DMS 273 treated with DMSO at 0.1 percent for 48 hours (cell line): ENCODE measurements at places on chromosomes 11 and 22.

DNA sequence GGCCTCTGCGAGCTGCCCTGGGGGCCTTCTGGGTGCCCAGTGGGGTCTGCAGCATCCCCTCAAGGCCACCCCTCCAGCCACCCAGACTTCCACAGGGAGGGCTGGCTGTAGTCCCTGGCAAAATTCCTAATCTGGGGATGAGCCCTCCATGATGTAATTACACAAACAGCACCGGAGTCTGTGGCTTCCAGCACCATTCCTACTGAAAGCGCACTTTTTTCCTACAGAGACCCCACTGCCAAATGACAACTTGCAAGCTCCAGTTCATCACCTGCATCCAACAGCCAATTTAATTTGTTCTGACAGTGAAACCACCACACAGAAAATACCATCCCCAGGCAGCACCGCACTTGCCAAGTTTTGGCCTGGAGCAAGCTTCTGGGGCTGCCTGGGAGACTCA, 70.4 kb downstream of the TRMU start:
- DNase-seq = no peak

DNA sequence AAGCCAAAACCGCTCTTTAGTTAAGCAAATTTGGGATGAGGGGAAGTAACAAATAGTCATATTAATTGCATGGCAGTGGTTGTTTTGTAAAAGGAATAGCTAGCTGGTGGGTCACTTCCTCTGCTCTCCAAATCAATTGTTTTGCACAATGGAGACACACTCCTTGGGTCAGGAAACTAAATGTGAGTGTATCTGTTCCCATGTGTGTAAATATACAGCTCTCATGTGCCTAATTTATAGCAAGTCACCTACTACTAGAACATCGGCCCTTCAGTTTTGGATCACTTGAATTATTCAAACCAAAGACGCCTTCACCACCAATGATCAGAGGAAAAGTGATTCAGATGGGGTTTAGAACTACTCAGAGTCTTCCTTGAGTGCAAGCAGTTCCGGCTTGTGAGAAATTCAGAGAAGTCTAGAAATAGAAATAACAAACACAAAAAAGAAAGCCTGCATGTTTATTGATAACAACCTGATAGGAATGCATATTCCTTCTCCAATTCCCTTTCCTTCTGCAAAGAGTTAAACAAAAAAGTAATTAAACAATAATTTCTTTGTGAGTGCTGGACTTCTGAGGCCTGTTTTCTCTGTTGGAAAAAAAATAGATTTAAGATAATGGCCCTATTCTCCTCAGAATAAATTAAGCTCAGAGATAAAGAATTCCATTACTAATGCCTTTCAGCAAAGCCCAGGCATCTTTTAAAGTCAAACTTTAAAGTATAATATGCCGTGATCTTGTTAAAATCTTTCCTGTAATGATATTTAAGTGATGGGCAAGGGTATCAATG, 100.4 kb downstream of the KIRREL3 start:
- DNase-seq = no peak

DNA sequence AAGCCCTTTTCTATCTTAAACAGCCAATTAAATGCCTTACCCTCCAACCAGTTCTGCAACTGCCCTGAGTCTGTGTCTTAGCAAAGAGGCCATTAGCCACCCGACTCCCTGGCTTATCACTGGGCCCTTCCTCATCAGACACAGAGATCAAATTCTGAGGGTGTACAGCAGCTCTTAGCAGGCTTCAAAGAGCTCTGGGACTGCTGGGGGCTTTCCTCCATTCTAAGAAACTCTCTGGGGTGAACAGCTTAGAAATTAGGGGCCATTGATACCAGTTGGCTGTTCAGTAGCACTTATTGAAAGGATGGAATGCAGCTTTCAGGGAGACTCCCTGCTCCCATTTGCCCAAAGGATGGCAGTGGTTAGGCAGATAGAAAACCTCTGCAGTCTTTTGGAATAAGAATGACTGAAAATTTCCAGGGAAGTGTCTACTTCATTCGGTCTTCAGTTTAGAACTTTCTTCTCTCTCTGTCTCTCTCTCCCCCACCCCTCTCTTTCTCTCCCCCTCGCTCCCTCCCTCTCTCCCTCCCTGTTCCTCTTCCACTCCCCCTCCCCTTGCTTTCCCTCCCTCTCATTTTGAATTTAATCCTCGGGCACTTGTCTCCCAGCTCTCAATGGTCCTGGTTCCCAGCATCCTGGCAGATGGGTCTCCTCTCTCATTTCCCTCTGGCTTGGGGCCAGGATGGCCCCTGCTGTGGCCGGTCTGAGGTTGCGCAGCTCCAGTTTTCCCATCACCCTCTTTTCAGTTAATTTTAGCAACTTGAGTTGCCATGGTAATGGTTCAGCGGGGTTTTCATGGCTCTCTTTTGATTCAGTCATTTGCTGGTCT, 76.4 kb downstream of the COMMD9 start:
- peak; percentile 6 for DNase-seq

- no peak for DNase-seq
These were observed 388.6 kb downstream of the MN1 start for GRCh38 chr22:27412866-27413445.

- DNase-seq = no peak
These were observed 6.5 kb upstream of the CSTPP1 start for GRCh38 chr11:46930089-46930488.

GRCh38 chr11:11313902-11314692, 39.0 kb downstream of the CSNK2A3 start:
- no peak for DNase-seq

GRCh38 chr22:25933158-25933788, 191.3 kb downstream of the MYO18B start:
- no peak for DNase-seq

DNA sequence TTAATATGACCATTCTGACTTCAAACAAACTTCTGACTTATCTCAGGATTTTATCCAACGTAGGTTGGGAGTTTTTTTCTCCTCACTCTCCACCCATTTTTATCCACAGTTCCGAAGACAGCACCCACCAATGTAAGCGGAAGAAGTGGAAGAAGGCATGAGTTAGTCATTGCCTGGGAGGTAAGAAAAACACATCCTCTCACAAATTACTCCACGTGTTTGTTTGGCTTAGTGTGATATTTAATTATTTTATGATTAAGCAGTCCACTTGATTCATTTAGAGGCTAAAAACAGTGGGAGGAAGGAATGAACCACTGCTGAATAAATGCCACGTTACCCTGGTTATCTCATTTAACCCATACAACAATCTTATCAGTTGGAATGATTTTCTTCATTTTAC, 389.6 kb upstream of the ARHGAP42 start:
- no peak for DNase-seq

DNA sequence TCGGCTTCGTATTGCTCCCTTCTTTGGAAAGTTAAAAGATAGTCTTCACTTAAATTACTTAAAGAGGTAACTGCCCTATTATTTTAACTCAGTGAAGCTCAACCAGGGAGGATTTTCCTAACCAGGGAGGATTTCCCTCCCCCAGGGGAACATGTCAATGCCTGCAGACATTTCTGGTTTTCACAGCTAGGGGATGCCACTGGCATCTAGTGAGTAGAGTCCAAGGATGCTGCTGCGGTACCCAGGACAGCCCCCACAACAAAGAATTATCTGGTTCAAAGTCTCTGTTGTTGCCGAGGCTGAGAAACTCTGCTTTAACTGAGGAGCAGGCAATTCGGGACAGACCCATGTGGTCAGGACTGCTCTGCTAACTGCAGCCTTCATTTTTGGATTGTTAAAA, 82.2 kb downstream of the DEPDC5 start:
- no peak for DNase-seq

DNA sequence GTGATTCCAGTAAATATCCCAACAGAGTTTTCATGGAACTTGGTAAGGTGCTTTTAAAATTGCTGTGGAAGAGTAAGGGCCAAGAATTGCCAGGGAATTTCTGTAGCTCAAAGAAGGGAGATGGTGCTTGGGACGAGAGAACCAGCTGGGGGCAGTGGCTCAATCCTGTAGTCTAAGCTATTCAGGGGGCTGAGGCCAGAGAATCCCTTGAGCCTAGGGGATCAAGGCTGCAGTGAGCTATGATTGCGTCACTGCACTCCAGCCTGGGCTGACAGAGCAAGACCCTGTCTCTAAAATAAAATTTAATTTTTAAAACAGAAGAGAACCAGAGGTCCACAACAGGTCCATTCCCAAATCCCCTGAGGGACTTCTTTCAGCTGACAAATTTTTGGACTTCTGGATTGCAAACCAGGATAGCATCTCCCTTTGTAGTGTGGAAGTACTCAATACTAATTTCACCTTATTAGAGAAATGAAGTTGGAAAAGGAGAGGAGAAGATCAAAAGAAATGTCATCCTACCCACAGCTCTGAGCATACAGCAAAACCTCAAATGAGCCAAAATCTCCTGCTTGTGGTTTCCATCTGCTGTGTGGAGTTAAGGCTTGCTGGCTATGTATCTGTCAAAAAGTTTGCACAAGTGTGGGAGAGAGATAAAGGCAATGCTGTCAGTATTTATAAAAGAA, 59.2 kb upstream of the CLPB start:
- DNase-seq = no peak

- no peak for DNase-seq
These were observed 36.6 kb downstream of the RPL27A start for GRCh38 chr11:8719211-8719649.

GRCh38 chr11:44946263-44946662, 4.4 kb downstream of the TP53I11 start:
- no peak for DNase-seq

- DNase-seq = no peak
These were observed 81.7 kb upstream of the NARS2 start for GRCh38 chr11:78656327-78656726.

DNA sequence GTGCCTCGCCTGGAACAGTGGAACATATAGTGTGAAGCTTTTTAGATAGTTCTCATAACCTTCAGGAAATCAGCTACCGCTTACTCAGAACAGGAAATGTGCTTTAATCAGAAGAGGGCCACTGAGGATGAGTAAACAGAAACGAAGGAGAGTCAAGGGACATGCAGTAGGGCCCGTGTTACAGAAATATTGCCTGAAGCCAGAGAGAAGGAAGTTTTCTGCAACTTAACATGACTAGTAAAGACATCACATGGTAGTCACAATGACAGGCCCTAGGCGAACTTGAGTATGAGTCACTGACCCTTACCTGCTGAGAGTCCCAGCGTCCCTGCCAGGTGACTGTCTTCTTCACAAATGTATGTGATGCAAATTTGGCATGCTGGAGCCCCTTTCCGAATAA, 39.4 kb downstream of the CARD18 start:
- no peak for DNase-seq

DNA sequence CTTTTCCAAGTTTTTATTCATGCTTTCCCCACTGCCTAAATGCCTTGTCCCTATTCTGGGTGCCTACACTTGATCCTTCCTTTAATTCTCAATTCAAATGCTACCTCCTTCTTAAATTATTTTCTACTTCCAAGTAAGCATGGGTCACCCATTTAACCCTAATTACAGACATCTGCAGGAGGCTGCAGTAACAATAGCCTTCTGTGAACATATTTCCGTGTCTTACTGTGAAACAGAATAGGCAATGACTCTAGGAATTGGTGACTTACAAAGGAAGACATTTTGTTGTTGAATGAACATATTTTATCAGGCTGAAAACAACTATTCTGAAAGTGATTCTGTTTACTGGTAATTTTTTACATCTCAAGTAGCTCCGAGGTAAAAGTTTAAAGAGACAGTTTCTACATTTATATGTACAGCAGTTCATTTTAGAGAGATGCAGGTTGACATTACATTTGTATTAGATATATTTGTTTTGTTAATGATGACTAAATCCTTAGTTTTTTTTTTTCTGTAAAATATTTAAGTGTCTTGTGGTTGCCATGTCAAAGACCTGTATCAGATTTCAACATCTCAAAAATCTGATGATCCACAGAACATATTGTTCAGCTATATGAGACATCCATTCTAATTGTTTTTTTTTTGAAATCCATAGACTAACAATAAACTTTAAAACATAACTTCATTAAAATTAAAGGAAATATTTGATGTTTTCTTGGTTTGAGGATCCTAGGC, 316.8 kb downstream of the CASP12 start:
- no peak for DNase-seq

DNA sequence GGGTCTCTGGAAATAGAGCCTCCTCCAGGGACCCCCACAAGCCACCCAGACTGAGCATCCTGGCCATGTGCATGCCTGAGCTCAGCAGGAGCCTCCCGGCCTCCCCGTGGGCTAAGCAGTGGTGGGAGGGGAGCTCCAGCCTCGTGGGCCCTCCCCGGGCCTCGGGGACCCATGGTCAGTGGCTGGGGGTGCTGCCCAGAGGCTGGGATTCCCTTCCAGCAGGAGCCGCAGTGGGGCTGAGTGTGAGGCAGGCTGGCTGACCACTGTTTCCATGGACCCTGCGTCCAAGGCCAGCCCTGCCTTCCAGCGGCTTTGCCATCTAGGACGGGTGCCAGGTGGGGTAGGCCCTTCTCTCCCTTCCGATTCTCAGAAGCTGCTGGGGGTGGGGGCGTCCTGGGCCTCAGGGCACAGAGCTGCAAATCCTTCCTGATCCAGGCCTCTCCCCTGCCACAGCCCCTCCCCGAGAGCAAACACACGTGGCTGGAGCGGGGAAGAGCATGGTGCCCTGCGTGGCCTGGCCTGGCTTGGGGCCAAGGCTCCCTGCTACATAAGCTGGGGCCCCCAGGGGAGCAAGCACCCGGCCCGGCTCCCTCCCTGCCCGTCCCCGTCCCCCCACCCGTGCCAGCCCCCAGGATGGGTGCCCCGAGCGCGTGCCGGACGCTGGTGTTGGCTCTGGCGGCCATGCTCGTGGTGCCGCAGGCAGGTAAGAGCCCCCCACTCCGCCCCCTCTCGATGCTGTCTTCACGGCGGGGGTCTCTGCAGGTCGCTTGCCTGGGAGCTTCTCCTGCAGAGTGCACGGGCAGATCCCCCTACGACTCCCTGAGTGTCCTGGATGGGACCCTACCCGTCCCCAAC, at the start of gene MUC5B:
MUC5B (plus strand) TSS at position 576 of the 855 bp plus-strand sequence; CDS start at position 634, 58 bp downstream.
- DNase-seq = no peak

DNA sequence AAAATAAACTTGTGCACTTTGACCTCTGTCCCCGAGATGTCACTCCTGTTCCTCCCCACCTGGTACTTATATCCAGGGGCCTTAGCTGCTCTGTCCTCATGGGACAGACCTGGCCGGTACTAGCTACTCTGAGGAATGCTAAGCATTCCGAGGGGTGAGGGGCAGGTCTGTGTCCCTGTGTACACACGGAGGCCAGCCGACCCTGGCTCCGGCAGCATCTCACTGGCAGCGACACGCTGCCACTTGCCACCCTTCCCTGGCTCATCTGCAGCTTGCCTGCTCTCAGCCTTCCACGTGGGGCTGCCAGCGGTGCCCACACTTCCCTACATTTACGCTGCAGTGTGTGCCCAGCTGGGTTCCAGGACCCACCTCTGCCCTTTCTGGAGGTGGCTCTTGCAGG, 21.6 kb upstream of the TEF start:
- no peak for DNase-seq

- no peak for DNase-seq
These were observed 64.2 kb upstream of the BLID start for GRCh38 chr11:122179961-122180834.
